ENCODE measurements at places on chromosomes 2 and 18.

DNA sequence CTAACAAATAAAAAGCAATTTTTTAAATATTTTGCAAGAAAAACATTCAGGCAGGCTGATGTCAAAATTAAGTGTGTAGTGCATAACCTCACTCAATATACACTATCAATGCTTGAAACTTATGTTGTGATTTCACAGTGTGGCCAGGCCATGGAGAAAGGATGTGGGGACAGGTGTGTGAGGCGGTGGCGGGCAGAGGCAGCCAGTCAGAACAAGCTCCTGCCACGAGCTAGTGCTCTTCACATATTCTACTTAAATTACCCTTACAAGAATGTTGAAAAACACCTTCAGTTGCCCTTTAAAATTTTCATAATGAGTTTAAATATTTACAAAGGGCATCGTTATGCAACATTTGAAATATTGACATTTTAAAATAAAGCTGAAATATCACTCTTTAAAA lies 43.2 kb downstream of the CYB5A start:
- DNase-seq, result no peak

GRCh38 chr18:11587432-11587831 lies 22.0 kb upstream of the SLC35G4 start:
- no peak for DNase-seq

GRCh38 chr18:13559754-13560153 lies 166.6 kb downstream of the FAM210A start:
- DNase-seq, result no peak

DNA sequence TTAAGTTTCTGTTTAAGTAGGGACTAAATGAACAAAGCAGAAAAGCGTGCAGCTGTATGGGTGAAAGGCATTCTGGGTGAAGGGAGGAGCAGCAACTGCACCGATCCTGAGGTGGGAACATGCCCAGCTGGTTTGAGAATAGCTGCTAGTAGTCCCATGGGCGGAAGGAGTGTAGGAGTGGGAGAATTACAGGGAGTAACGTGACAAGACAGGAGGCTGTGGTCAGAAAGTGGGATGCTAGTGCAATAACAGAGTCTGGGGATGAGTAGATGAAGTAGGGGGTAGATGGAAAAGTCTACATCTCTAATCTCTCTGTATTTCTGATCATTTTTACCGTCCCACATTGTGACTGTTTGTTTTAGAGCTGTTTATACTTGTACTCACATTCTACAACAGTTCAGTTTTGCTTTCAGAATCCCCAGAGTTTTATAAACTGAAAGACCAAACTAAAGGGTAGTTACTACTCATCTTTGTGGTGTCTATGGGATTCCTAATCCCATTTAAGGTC lies 118.9 kb downstream of the LCLAT1 start:
- no peak for DNase-seq

DNA sequence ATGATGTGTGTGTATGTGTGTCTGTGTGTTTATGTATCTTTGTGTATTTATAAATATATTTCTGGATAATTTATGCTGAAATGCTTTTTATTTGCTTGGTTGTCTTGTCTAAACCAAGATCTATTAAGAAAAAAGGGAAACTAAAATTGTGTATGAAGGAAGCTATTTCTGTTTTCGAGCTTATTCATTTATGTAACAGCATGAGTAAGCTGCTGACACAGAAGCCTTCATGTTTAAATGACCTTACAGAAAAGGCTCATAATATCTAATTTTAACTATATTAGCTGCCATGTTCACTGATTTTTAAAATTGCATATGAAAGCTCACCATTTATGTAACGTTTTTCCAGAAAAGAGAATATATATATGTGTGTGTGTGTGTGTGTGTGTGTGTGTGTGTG lies 392.8 kb downstream of the PTH2R start:
- DNase-seq, result no peak
